Epithelial cell of alveolus of lung (primary cell): ENCODE measurements at places on chromosomes 1 and 21. TPM values are rescaled to one million over a fixed set of nuclear protein-coding genes. Genes with fewer than 3 reads are reported as not detected.

The LCE2B gene
- total RNA-seq: not detected in 2 replicates

The UBASH3A gene
- not detected in 2 replicates for total RNA-seq

The C1orf94 gene
- total RNA-seq: not detected in 2 replicates

The MAP1LC3C gene
- not detected in 2 replicates for total RNA-seq

The CCT3 gene
- total RNA-seq: 205 and 349 TPM in 2 replicates

The TPTE gene
- total RNA-seq: not detected in 2 replicates

The SDE2 gene
- total RNA-seq: 17.2 and 20.0 TPM in 2 replicates

The FAM163A gene
- total RNA-seq: 0.26 TPM in 1 of 2 replicates, not detected in the other

The NUP210L gene
- total RNA-seq: not detected in 2 replicates

The BOLA1 gene
- total RNA-seq: 21.6 and 35.7 TPM in 2 replicates

The ATAD3C gene
- total RNA-seq: 0.13 TPM in 1 of 2 replicates, not detected in the other

The AGMAT gene
- 0.16 and 1.7 TPM in 2 replicates for total RNA-seq

The CD1C gene
- not detected in 2 replicates for total RNA-seq

The OR2T29 gene
- total RNA-seq: not detected in 2 replicates

The TMPRSS15 gene
- not detected in 2 replicates for total RNA-seq

The AMIGO1 gene
- 0.78 and 2.0 TPM in 2 replicates for total RNA-seq

The FCRLA gene
- total RNA-seq: 2.1 TPM in 1 of 2 replicates, not detected in the other

The HP1BP3 gene
- 91.5 and 153 TPM in 2 replicates for total RNA-seq

The FABP3 gene
- 109 TPM in 1 of 2 replicates, not detected in the other for total RNA-seq

The SLC45A1 gene
- 4.3 and 7.2 TPM in 2 replicates for total RNA-seq

The RCAN1 gene
- 19.0 and 34.0 TPM in 2 replicates for total RNA-seq

The SYT14 gene
- total RNA-seq: 0.26 and 0.48 TPM in 2 replicates

The AK5 gene
- total RNA-seq: 3.4 and 14.7 TPM in 2 replicates

The OR6K3 gene
- not detected in 2 replicates for total RNA-seq

The IFI6 gene
- 22.3 and 139 TPM in 2 replicates for total RNA-seq

The AK4 gene
- 19.3 and 24.8 TPM in 2 replicates for total RNA-seq

The S100A9 gene
- total RNA-seq: not detected in 2 replicates

The FAM229A gene
- total RNA-seq: 1.2 and 3.1 TPM in 2 replicates

The PRMT2 gene
- 38.0 and 78.9 TPM in 2 replicates for total RNA-seq

The GSTM5 gene
- 4.9 and 14.5 TPM in 2 replicates for total RNA-seq

The HSPG2 gene
- 42.2 and 84.0 TPM in 2 replicates for total RNA-seq

The MSH4 gene
- total RNA-seq: not detected in 2 replicates

The OVAAL gene
- not detected in 2 replicates for total RNA-seq

The SLC35D1 gene
- total RNA-seq: 13.5 and 16.2 TPM in 2 replicates

The CLDN17 gene
- total RNA-seq: not detected in 2 replicates

The NEK2 gene
- 4.5 and 15.0 TPM in 2 replicates for total RNA-seq

The TEX38 gene
- not detected in 2 replicates for total RNA-seq

The COL6A1 gene
- 1,740 and 2,083 TPM in 2 replicates for total RNA-seq

The HLX gene
- 15.4 and 22.9 TPM in 2 replicates for total RNA-seq

The S100A16 gene
- 125 and 475 TPM in 2 replicates for total RNA-seq

The SH3BGR gene
- total RNA-seq: 1.2 and 4.3 TPM in 2 replicates

The CAMSAP2 gene
- 16.0 and 26.5 TPM in 2 replicates for total RNA-seq

The MASP2 gene
- total RNA-seq: not detected in 2 replicates

The SLC9C2 gene
- total RNA-seq: not detected in 2 replicates

The HTR1D gene
- total RNA-seq: 0.39 TPM in 1 of 2 replicates, not detected in the other

The TSSK3 gene
- not detected in 2 replicates for total RNA-seq
